Fibroblast of skin of right biceps (primary cell): ENCODE measurements at places on chromosomes 12 and 14.
A peak's percentile ranks its signal among the peaks of the same experiment; 100 is the strongest.

DNA sequence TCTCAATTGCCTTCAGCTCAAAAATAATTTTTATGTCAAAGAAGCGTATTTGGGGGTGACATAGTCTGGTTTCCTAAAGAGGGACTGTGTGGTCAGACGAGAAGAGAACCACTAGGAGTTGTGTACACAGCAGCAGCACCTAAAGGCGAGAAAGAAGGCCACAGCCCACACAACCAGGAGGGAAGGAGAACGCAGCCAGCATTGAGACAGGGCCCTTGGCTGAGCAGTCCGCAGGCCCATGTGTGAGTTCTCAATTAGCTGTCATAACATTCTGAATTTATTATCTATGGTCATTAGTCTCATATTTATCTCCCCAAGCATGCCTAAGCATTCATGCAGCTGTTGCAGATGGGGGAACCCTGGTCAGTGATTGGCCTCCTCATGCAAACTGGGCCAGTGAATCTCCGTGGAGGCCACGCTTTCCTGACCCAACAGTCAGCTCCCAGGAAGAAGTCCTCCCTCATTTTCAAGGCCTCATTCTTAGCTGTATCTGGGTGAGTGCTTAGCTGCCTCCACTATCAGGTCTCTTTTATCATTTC lies 81.2 kb upstream of the ATF7IP start:
- DNase-seq: no peak

GRCh38 chr14:85535321-85535720 lies 5.4 kb downstream of the FLRT2 start:
- DNase-seq: peak; percentile 12

DNA sequence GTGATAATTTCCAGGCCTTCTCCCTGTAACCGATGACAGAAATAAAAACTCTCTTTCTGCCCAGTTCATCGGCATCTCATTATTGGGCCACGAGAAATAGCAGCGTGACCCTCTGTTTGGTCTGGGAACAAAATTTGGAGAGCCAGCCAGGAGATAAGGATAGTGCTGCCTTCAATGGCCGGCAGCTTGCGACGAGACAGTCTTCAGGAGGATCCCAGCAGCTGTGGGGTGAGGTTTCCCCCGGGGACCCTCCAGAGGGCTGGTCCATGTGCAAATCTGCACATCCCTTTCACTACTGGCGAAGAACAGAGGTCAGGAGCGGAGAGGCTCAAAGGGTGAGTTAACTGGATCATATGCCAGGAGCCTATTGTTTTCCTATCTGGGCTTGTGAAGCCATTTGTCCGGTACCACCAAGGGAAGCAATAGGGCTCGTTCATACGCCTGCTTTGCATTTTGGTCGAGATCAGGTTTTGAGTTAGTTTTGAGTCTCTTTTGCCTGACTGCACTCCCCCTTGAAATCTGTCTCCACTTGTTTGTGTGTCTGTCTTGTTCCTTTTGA lies 4.8 kb downstream of the SLC39A2 start:
- DNase-seq: no peak

DNA sequence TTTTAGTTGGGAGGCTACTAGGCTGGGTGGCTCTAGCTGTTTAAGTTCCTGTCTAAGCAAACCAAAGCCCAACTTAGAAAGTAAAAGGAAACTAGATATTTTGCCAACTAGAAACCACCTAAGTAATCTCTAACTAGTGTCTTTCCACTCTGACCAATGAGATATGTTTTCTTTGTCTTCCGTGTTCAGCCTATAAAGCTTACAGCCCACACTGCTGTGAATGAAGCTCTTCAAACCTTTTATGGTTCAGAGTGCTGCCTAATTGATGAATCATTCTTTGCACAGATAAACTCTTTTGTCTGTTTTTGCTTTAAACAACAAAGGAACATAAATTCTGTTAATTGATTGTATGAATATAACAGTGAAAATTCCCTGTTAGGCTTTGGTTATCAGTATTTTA lies 66.1 kb downstream of the FUT8 start:
- DNase-seq: peak; percentile 59

GRCh38 chr12:62760779-62761178 lies 174.2 kb downstream of the PPM1H start:
- DNase-seq: no peak

- DNase-seq: no peak
Observed at GRCh38 chr14:34356264-34356654, 105.8 kb downstream of the SPTSSA start.

DNA sequence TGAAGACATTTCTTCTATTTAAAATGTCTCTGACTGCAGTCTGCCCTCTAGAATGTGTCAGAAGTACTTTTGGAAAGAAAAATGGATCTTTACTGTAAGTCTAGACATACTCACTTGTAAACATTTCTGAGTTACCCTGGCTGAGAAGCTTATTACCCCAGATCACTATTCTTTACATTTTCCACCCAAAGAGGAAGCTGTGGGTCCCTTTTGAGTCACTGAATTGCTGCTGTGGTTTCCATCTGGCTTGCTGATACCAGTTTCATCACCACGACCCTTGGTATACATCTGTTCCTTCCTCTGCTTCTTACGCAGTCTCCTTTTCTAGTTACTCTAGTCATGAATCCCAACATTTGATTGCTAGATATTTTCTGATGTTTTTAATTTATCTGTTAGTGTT lies 20.2 kb upstream of the CLEC4D start:
- DNase-seq: no peak

DNA sequence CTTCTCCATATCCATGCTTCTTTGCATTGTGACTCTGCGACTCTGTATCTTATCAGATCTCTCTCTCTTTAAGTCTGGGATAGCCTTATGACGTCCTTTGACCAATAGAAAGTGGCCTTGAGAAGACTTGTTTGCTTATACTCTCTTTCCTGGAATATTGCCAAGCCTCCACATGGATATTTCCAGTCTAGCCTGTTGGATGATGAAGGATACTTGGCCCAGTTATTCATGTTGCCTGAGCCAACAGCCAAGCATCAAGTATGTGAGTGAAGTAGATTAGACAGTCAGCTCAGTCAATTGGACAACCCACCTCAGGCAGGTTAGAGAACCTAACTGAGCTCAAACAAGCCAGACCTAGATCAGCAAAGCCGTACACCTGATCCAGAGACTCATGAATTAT lies 864.2 kb upstream of the MGAT4C start:
- peak; percentile 15 for DNase-seq

DNA sequence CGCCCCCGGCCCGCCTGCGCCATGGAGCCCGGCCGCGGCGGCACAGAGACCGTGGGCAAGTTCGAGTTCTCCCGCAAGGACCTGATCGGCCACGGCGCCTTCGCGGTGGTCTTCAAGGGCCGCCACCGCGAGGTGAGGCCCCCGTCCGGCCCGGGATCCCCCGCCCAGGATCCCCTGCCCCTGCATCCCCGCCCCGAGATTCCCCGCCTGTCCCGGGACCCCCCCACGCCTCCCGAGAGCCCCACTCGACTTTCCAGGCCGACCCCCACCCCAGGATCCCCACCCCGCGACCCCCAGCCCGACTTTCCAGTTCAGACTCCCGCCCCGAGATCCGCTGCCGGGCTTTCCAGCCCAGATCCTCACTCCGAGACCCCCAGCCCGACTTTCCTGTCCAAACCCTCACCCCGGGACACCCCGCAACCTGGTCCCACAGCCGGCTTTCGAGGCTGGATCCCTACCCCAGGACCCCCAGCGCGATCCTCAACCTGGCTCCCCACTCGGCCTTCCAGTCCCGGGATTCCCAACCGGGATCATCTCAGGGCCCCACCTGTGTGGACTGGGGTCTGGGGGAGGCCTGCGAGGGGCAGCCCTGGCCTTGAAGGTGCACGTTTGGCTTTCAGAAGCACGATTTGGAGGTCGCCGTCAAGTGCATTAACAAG lies 688 bp downstream of the ULK1 start:
- DNase-seq: no peak

GRCh38 chr14:60102389-60102788 lies 10.7 kb downstream of the PCNX4 start:
- peak; percentile 94 for DNase-seq

- DNase-seq: no peak
Observed at GRCh38 chr12:84172823-84173424, 739.7 kb downstream of the SLC6A15 start.

DNA sequence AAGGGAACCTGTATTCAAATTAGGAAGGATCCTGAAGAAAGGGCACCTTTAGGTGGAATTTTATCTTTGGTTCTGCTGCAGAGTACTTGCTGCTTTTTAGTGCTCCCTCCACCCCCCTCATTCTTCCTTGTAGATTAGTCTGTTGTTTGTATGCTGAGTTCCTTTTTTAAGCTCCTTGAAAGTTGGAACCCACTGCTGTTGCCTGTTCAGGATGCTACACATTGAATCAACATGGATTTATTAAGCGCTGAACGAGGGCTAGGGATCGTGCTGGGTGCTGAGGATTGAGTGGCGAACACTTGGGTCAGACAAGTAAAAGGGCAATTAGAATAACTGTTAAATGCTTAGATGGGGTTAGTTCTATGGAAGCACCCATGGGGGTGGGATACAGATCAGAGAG lies 884 bp upstream of the AMN1 start:
- DNase-seq: no peak

GRCh38 chr14:90159146-90159545 lies 97.2 kb upstream of the PSMC1 start:
- DNase-seq: no peak

DNA sequence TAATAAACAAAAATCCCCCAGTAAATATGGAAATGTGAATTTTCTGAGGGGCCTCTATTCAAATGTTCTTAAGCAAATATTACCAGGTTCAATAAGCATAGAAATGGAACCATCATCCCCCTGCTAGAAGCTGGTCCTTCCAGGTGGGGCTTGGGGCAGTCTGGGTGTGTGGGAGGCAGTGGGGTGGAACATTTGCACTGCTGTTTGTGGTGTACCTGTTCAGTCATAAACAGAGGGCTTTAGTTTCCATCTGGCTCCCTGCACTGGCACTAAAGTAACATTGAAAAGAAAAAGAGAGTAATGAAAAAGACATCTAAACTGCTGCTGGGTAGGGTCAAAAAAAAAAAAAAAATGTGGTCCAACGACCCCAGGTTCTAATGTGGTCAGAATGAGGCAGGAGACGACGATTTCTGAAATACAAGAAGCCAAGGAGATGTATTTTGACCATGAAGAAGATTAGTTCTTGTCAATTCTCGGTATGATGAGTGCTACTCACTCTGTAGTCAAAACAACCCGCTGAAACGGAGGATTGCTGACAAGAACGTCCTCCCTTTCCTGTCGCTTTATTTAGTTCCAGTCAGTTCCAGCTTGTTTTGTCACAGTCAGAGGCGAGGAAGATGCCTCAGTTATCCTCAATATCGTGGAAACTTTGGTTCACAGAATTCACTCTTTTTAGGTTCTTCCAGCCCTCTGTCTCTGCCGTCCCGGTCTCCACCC lies 44.2 kb upstream of the MANSC4 start:
- no peak for DNase-seq

DNA sequence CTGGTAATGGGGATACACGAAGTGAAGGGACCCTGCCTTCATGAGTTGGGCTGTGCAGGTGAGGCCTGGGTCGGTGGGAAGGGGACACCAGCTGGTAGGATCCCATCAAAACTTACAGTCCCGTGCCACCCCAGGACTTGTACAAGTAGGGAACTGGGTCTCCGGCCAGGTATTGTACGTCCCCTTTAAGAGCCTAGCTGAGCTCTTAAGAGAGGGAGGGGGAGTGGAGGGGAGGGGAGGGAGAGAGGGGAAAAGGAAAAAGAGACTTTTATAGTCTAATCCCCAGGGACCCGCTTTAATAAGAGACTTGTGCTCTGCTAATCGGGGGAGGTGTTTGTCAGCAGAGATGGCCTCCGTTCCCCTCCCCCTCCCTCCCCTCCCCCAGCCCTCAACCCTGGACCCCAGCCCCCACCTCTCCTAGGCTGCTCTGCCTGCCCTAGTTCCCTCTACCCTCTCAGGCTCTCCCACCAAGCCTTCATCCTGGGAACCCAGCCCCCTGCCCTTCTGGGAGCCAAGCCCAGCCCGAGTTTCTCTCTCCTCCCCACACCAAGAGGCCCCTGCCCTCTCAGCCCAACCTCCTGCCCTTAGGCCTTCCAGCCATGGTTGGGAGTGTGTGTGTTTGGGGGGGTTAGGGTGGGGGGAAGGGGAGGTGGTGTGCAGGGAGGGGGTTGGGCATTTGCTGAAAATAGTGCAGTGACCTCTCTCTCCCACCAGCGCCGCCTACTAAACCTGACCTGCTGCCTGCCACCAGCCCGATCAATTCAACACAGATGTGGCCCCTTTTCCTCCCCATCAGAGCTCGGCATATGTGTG lies 2.6 kb downstream of the GDF11 start:
- peak; percentile 75 for DNase-seq

DNA sequence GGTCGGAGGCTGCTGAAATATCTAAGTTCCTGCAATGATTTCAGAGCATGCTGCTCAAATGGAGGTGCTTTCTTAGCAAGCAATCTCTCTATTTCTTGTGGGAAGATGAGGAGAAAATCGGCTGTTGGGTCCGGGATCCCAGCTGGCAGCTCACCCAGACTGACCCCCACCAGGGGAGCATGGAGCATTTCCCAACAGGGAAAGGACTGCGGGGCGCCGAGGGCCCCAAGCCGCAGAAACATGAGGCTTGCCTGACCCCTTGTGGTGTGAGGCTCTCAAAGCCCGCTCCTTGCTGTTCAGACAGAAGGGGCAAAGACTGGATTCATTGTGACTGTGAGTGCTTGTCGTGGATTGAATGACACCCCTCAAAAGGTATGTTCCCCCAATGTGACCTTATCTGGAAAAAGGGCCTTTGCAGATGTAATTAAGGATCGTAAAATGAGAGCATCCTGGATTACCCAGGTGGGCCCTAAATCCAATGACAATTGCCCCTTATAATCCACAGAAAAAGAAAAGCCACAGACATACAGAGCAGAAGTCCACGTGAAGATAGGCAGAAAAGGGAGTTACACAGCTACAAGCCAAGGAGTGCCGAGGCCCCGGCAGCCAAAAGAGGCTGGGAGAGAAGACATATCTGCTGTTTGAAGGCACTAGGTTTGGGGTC lies 116.3 kb upstream of the VASH1 start:
- DNase-seq: peak; percentile 8

GRCh38 chr12:73629893-73630831 lies 907.5 kb upstream of the ATXN7L3B start:
- no peak for DNase-seq
